ENCODE measurements at places on chromosomes 2 and 18.

GRCh38 chr2:6864923-6865345, 773 bp downstream of the CMPK2 start:
- peak; percentile 20 for DNase-seq

GRCh38 chr2:64035072-64035942, 16.1 kb upstream of the VPS54 start:
- no peak for DNase-seq

GRCh38 chr2:157672129-157672528, 43.5 kb upstream of the ACVR1C start:
- DNase-seq: no peak

GRCh38 chr2:209661286-209661894, 110.2 kb upstream of the UNC80 start:
- DNase-seq: no peak

DNA sequence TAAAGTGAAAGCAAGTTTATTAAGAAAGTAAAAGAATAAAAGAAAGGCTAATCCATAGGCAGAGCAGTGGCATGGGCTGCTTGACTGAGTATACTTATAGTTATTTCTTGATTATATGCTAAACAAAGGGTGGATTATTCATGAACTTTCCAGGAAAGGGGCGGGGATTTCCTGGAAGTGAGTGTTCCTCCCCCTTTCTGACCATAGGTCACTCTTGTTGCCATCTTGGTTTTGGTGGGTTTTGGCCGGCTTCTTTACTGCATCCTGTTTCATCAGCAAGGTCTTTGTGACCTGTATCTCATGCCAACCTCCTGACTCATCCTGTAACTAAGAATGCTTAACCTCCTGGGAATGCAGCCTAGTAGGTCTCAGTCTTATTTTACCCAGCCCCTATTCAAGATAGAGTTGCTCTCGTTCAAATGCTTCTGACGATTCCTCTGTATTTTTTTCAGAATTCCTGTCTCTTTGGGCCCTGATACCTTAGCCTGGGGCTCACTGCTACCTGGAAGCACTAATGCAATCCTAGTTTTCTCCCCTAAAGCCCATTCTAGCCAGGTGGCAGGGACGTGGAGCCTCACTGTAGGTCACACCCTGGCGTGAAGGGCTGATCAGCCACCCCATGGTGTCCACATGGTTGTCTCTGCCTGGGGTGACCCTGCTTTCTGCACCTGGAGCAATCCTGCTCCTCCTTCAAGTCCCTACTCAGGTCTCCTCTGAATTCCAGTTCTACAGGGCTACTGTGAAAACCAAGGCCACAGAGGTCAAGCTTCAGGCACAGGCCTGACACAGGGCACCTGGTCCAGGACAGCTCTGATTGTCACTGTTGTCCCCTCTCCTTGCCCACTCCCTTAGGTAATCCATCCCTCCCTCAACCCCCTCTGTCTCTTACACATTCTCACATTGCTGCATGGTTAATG, 6.0 kb upstream of the SLC35F6 start:
- no peak for DNase-seq

DNA sequence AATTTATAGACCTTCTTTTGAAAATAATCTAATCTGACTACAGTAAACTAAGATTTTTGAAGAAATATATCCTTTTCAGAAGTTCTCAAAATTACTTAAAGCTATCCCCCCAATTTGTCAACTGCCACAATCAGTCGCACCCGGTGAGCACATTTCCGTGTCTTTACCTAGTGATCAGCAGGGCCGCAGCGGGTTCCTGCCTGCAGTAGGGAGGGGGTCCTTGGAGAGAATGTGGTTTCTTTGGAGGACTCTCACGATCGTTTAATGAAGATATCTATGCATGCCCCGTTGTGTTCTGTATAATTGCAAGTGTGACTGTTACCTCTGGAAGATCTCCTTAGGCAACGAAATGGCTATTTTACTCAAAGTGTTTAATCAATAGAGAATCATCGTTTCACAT, 251.9 kb upstream of the RAB12 start:
- no peak for DNase-seq

DNA sequence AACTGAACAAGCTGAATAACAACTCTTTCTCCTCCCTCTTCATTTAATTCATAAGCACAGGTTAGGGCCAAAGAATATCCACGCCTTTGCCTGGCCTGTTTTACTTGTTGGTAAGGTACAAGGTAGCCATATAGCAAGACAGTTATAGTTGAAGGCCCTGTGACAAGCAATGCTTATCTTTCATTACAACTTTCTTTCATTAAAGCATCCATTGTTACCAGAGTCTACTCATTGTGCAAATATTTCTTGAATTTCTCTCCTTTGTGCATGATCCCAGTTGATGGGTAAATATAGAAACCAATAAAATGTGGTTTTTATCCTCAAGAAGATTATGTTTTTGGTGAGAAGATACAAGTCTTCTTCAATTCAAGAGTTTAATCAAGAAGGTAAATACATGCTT, 140.2 kb downstream of the UBE2E3 start:
- no peak for DNase-seq

- DNase-seq: no peak
Observed at GRCh38 chr2:9303528-9304225, 97.1 kb downstream of the ASAP2 start.

DNA sequence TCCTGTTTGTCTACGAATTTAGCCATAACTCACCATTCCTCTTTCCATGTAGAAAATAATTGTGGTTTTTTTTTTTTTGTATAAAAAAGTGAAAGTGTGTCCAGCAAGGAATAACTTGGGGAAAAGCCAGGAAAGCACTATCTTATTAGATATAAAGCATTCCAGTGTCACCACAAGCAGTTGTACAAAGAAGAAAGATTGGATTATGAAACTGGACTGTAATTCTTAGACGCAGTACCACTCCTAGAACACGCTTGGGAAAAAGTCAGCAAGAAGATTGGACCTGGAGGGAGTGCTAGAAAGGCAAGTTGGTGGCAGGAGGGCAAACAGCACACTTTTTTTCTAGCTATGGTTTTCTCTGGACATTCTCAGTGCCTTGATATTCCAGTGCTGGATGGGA, 186.7 kb downstream of the PARD3B start:
- DNase-seq: no peak

GRCh38 chr2:28137221-28137620, 246.7 kb downstream of the BABAM2 start:
- DNase-seq: no peak

- no peak for DNase-seq
Observed at GRCh38 chr18:75214766-75215510, 4.3 kb downstream of the TSHZ1 start.

DNA sequence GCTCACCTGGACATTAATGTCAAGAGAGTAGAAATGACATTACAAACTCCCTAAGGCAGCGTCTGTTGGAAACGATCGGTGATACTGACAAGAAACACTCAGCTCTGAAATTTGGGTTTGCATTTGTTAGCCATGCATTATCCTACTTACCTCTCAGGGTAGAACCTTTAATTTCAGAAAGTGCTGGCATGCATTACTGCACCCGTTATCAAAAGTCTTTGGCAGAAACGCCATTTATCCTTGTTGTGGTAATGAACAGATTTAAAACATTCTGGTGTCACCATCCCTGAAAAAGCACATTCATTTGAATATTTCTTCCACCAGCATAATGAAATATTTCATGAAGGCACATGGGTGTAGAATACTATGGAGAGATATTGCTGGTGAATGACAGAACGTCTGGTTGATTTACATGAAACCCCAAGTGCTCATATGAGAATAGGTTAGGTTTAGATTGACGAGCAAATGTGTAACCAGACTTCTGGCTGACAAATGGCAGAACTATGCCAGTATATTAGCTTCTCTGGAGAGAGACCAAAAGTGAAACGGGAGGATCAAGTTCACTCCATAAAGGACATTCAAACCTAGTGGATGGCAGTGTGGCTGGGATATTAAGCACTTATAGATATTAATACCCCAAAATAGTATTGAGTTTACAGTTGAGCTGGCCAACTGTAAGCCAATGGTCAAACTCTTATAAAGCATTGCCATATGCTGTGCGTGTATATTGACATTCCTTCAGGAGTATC, 53.5 kb upstream of the ITGB6 start:
- DNase-seq: no peak

DNA sequence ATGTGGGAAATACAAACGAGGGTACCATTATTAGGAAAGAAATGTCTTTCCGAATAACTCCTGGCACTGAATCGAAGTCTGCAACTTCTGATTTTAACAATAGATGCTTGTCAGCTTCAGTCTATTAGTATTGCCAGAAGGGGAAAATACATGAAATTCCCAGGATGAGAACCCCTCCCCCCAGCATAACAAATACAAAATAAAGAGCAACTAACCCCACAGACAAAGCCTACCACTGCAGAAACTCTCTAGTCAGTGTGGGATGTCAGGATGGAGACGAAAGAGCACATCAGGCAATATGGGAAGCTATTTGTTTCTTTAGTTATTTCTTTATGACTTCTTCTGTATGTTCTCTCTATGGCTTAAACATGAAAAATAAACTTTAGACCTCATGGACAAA, 365.0 kb upstream of the CDH2 start:
- DNase-seq: no peak

GRCh38 chr2:241560162-241560882, 1.8 kb downstream of the BOK start:
- no peak for DNase-seq

DNA sequence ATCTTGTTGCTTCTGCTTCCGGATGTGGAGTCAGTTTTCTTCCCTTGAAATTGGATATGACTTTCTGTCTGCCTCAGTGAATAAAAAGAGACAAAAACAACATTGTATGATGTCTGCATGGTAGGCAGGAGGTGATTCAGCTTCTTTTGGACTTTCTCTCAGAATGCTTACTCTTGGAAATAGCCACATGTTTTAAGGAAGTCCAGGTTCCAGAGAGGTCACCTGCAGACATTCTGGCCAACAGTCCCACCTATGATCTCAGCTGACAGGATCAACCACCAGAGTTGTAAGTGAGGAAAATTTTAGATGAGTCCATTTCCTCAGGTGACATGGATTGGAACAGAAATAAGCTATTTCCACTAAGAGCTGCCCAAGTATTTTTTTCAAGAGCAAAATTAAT, 508.7 kb upstream of the FAM98A start:
- no peak for DNase-seq

- no peak for DNase-seq
Observed at GRCh38 chr2:160157861-160158829, 41.9 kb downstream of the ITGB6 start.

DNA sequence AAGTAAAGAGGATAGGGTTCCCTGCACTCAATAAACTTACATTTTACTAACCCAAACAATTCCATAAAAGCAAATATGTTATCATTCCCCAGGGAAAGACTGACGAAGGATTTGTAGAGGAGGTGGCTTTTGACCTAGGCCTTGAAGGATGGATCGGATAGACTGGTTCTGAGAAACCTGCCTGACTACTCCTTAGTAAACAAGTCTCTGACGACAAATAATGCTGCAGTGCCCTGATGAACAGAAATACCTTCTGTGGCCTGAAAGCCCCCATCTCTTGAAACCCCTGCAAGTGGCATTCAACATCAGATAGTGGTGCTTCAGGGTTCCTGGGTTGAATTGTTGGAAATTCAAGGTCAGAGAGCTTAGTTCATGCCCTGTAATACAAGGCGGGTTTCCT, 19.2 kb downstream of the PRKCE start:
- no peak for DNase-seq

DNA sequence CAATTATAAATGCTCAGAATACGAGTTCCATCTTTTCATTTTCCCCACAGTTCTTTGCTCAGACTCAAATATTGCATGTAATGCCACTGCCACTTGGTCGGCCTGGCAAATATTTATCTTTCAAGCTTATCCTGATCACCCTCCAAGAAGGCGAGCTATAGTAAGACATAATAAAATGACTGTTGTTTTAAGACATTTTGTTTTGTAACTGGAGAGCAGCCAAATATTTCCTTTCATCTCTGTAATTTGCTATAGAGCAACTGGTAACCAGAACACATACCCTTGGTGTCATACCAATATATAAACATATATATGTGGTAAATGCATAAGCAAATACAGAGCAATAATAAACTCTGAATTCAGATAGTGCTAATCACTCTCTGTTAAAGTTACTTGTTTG, 7.3 kb upstream of the ATL2 start:
- DNase-seq: no peak

DNA sequence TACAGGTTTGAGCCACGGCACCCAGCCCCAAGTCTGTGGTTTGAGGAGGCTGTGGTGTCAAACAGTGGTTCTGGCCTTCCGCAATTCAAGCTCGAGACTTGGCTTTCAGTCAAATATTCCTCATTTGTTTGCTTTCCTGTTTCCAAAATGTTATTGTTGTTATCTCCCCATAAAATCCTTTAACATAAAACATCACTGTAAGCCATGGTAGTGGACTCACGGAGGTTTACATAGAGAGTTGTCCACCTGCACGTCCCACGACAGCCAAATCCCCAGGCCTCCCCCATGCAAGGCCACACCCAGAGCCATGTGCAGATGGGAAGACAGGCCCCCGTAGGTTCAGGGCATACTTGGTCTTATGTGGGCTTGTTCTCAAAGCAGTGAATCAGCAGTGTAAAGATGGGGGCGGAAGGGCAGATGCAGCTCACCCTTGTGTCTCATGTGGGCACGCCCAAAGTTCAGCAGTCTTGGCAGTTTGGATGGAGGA, 18.9 kb upstream of the ST3GAL5 start:
- DNase-seq: no peak

DNA sequence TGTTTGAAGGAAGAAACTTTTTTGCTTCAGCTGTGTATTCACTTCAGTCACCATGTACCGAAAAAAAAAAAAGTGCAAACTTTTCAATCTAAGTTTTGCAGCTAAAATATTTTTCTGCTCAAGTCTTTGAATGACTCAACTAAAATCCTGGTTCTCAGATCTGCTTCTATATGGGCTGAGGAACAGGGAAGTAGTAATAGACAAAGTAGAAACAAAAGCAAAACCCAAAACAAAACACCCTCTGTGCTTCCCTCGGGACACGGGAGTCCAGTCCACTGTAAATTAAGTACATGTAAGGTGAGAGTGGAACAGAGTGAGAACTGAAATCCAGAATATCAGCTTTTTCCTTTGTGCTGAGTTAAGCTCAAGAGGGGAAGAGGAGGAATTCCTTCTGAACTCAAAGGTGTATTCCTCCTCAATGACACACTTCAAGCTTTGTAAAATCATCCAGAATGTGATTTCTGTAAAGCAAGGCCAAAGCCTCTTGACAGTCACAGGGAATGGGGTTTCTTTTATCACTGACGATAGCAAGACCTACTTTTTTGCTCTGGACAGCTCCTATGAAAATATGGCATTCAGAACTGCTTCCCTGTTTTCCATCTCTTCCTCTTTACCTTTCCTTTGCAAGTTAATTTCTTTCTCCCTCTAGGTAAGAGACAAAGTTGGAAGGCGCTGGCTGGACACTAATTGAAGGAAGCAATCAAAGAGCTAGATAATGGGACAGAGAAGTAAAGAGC, 433.5 kb upstream of the MMADHC start:
- DNase-seq: no peak
